Colonic mucosa (tissue), 4 donors: ENCODE measurements at places on chromosomes 5 and 9. TPM values are rescaled to one million over a fixed set of nuclear protein-coding genes. Genes with fewer than 3 reads are reported as not detected.

NFIB gene
- 54.0 TPM for total RNA-seq

MGAT1 gene
- 115 TPM for total RNA-seq

OGN gene
- total RNA-seq = 3.2 TPM

CER1 gene
- not detected for total RNA-seq

ADGRD2 gene
- total RNA-seq = not detected

POU5F2 gene
- 0.37 TPM for total RNA-seq

TSC1 gene
- 46.6 TPM for total RNA-seq

WDR31 gene
- total RNA-seq = 3.5 TPM
